ENCODE measurements at places on chromosomes 5 and 9.

GRCh38 chr5:35016174-35017051 lies 31.3 kb downstream of the AGXT2 start:
- no peak for DNase-seq

DNA sequence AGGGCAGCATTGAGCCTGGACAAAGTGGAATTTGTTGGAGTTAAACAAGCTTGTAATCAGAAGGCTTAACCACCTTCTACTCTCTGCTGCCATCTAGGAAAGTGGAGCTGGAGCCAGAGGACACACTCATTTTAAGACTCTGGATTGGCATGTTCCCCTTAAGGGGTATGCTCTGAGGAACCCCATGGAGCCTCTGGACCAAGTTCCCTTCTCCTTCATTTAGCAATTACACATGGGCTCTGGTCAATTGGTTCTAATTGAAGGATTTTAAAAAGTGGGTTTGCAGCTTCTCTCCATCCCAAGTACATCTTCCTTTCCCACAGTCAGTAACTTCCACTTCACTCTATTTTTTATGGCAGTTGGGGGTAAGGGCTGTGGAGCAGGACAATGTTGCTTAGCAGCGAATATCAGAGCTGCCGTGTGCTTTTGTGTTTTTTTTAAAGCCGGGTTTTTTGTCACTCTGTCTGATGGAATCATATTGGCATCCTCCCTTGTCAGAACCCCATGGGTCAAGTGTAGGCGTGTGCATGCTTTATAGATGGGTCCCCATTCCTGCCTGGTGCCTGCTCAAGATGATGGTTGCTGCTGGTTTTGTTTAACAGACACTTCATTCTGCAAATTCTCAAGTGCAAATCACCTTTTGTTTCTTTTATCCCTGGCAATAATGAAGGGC lies 330.7 kb upstream of the ADAMTSL1 start:
- no peak for DNase-seq

- DNase-seq = no peak
Measured at GRCh38 chr9:21904776-21905175, 89.4 kb downstream of the CDKN2A start.

- DNase-seq = no peak
Measured at GRCh38 chr9:75152416-75152815, 64.1 kb downstream of the OSTF1 start.

- DNase-seq = no peak
Measured at GRCh38 chr9:72443855-72444254, 77.6 kb upstream of the TMC1 start.

DNA sequence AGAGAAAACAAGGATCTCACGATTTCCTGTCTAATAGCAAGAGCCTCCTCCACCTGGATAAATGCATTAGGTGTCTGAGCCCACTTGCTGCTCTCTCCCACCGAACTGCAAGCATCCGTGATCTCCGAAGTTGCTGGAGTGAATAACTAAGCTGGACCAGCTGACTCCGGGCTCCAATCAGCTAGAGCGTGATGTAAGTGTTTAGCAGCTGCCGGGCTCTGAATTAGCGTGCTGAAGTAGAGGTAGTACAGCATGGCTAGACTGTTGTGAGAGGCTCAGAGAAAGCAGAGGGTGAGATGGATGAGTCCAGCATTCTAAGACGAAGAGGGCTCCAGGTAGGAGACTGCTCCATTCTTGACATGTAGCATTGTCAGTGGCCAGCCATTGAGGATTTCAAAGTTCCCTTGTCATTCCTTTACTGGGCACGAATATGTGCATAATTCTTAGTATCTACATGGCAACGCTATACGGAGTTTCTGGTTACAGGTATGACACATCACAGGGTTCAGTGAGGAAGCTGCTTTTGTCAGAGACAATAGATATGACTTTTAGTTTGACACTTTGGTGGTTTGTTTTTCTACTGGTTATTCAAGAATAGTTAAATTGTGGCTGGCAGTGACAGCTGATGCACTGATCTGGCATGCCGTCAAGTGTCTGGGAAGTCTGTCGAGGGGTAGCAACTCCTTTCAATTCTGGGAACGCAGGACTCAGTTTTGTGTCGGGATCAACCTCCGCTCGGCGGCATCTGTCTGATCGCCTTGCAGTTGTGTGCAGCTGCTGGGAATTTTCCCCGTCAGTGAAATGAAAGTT lies 232.6 kb downstream of the MAST4 start:
- no peak for DNase-seq

DNA sequence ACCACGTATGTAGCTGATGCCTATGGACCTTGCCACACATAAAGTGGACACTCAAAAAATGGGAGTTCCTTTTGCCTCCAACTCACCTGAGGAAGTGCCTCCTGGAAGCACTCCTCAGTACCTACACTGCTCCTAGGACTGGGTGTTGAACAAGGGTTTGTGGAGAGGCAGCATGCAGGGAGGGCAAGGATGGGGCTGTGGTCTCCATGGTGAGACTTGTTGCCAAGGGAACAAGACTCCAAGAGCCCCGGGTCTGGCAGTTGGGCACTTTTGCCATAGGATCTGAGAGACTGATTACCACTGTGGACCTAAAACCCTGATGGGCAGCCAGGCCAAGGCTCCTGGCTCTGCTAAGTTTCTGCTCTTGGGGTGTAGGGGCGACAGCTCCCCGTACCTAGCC lies 6.9 kb upstream of the NR5A1 start:
- no peak for DNase-seq

DNA sequence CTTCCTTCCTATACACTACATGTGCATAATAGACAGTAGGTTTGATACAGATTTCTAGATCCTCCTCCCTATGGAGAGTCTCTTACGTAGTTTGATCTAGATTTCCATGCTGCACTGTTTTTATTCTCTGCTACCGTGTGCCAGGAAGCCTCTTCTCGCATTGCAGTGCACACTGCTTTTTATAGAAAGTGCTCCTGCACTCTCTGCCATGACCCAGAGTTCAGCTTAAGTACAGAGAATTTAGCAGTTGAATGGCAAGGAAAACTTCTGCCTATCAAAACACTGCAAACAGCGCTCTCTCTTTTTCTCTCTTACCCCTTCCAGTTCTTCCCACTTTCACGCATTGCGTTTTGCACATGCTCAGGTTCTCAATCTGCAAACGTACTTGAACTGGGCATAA lies 187.4 kb downstream of the ARHGAP26 start:
- no peak for DNase-seq

- no peak for DNase-seq
Measured at GRCh38 chr9:126973651-126974529, 59.3 kb downstream of the RALGPS1 start.

DNA sequence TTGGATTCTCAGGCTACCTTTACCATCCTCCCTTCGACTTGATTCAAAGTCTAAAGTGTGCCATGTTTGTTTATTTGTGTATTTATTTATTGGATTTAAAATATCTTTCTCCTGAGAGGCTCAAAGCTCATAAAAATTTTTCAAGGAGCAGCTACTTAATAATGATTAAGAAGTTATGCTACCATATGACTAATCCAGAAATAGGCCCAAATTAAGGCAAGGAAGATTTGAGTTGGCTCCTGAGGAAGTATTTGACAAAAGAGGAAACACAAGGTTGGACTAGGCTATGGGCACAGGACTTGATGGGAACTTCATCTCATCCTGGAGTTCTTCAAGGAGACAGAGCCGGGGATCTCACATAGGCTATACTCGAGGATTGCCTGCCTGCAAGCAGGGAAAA lies 22.4 kb upstream of the PPP2CA start:
- no peak for DNase-seq
